ENCODE measurements at places on chromosomes 3 and 15. TPM values are rescaled to one million over a fixed set of nuclear protein-coding genes. Genes with fewer than 3 reads are reported as not detected.
A peak's percentile ranks its signal among the peaks of the same experiment; 100 is the strongest.

GRCh38 chr3:117120014-117120413 lies 410.4 kb downstream of the TUSC7 start:
- DNase-seq, result no peak

DNA sequence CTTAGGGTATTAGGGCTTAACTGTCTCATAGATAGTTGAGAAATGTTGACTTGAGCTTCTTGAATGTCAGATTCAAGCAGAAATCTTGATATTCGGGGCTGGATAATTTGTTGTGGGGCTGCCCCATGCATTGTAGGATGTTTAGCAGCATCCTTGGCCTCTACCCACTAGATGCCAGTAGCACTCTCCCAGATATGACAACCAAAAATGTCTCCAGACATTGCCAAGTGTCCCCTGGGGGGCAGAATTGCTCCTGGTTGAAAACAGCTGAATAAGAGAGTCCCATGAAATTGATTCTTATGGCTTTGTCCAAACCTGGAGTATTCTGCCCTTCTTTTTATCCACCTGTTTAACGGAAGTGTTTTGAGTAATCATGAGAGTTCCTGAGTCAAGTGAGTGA lies 15.9 kb upstream of the LCMT2 start:
- no peak for DNase-seq

DNA sequence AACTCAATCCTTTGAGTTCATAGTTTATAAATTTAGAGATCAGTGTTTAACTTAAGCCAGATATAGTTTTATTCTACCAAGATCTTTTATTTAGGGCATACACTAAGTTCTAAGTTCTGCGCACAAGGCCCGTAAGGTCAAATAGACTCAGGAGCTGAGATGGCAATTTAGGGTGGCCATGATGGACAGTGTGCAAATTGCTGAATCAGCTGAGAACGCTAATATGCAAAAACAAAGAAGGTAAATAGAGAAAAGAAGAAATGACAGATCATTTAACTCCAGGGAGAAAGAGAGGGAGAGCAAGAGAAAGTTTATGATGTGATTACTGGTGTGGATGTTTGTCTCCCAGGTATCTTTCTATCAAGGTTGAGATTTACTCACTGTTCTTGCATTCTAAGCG lies 678.5 kb downstream of the OTOL1 start:
- no peak for DNase-seq

DNA sequence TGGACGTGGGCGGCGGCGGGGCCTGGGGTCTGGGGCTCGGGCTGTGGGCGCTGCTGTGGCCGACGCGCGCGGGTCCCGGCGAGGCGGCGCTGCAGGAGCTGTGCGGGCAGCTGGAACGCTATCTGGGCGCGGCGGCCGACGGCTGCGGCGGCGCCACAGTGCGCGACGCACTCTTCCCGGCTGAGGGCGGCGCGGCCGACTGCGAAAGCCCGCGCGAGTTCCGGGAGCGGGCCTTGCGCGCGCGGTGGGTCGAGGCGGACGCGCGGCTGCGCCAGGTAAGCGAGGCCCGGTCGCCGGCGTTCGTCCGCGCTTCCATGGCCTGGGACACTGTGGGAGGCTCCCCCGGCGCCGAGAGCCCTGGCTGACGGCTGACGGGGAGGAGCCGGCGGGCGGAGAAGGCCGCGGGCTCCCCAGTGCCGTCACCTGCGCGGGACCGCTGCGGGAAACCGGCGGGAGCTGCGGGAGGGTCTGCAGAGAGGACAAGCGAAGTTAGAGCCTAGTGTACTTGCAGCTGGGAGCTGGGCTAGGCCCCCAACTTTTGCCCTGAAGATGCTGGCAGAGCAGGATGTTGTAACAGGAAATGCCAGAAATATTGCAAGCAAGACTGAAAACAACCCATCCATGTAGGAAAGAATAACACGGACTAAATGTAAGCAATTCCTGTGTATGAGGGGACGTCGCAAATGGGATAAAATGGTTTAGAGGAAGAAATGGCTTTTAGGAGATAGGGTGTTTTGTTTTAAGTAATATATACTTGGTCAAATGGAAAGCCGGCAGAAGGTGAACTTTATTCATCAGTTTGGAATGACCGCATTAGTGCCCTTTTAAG lies 847 bp downstream of the WHAMM start:
- DNase-seq, result peak; percentile 50

- DNase-seq, result peak; percentile 39
Measured at GRCh38 chr15:55289011-55289745, 435 bp downstream of the RAB27A start.

- DNase-seq, result no peak
Measured at GRCh38 chr3:130345487-130346079, at the start of gene COL6A5. Gene COL6A5, plus strand, starts transcription at chr3:130345672. Its CDS starts 27,967 bp downstream, at chr3:130373639.

DNA sequence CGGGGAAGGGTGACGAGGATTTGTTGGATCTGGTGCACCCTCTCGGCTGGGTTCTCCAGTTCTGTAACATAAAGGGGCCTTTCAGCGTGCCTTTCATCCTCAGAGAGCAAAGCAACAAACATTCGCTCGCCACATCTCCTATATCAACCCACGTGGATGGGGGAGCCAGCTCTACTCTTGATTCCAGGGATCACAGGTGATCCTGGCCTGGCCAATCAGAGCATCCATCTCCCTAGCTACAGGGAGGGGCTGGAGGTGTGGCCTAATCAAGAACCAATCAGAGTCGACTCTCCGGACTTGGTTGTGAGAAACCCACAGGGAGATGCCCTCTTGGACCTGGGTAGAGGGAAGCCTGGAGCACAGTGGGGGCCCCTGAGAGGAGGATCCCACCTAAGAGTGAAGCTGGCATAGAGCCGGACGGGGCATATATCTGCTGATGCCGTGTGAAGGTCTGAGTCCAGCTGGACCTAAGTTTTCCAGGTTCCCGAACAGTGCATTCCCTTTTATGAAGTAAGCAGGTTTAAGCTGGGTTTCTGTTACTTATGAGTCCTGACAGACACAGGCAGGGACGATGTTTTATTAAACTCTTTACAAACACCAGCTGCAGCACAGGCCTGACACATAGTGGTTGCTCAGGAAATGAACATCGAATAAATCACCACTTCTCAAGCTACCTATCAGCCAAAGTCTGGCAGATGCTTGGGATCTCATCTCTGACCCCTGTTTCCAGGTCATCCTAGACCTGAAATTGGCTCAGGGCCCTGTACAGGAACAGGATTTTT lies 50.7 kb upstream of the RAD18 start:
- peak; percentile 28 for DNase-seq

GRCh38 chr15:65405791-65406423 lies 16.8 kb downstream of the IGDCC4 start:
- no peak for DNase-seq

DNA sequence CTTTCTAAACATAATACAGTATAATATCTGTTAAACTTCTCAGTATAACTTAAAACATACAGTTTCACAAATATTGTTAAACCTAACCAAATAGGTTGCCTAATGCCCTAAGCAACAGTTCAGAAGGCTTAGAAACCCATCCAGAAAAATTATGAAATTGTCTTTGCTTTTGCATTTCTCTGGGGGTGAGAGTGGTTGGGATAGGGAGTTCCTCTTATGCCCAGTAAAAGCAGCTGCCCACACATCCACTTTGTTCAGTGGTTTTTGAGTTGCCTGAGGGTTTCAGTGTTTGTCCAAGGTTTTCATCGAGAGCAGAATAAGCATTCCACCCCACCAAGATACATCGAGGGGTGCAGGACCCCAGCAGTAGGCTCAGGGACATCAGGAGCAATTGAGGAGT lies 179.4 kb downstream of the CDIN1 start:
- no peak for DNase-seq

DNA sequence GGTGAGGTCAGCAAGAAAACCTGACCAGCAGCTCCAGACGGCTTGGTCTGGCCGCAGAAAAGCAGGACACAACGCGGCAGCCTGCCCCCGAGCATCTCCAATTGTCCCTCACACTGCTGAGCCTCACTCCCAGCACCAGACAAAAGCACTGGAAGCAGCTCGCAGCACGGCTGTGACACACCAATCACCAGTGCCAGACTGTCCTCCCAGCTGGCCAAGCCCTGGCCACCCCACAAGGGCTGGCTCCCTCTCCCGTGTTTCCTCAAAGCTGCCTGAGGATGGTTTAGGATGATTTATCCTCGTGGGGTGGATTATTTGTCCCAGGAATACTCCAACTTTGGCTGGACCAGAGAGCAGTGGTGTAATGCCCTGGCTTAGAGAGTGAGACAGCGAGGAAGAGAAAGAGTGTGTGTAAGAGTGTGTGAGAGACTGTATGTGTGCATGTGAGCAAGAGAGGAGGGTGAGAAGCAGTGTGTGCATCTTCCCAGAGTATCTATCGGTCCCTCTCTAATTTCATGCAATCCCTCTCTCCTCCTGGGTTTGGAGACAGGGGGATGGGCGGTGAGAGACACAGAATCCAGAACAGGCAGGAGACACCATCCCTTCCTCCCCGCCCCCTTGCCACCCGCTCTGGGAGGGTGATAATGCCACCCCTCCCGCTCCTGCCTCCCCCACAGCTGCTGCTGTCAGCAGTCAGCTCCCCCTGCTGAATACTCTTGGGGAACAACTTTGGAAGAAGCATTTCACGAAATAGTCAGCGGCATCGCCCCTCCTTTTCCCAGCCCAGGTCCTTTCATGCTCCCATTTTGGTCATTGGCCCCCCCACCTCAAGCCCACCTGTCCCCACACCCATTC lies 34.2 kb downstream of the SEMA5B start:
- DNase-seq, result no peak

DNA sequence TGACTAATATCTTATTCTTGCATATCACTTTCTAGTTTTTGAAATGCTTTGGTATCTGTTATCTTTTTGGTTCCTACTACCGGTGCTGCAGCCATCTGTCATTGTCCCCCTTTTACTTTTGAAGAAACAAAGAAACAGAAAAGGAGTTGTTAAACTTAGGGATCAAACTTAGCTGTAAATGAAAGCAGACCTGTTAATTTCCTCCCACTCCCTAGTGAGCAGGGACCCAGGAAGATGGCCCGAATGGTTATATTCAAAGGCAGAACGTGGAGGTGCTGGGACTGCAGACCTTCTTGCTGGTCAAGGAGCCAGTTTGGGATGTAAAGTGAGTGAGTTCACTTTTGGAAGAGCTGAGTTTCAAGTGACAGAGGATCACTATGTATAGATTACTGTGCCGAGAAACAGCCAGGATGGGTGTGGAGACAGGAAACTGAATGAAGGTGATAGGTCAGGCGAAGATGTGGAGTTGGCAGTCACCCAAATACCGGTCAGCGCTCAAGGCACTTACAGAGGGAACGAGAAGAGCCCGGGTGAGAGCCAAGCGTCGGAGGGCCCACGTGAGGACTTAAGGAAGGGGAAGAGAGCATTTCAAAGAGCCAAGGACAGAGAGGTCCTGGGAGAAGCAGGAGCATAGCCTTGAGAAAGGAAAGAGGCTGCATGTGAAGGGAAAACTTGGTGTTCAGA lies 20.1 kb downstream of the KBTBD8 start:
- no peak for DNase-seq

GRCh38 chr15:82663186-82663600 lies 16.0 kb upstream of the CPEB1 start:
- peak; percentile 31 for DNase-seq

DNA sequence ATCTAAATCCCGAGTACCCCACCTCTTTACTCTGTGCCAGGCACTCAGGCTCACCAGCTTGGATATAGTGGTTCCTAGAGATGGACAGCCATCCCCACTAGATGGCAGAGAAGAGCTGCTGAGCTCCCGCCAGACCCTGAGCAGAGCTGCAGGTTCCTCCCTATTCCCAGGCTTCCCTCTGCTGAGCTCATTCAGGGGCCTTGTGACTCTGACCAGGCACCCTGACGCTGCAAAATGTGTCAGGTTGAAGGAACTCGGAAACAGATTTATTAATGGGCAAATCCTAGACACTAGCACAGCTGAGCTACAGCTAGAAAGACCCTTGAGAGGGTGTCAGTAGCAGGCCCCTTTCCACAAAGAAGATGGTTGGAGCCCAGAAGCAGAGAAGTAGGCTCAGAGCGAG lies 38.2 kb upstream of the RHO start:
- peak; percentile 97 for DNase-seq

GRCh38 chr3:72947715-72948490 lies 48.7 kb upstream of the PPP4R2 start:
- no peak for DNase-seq

DNA sequence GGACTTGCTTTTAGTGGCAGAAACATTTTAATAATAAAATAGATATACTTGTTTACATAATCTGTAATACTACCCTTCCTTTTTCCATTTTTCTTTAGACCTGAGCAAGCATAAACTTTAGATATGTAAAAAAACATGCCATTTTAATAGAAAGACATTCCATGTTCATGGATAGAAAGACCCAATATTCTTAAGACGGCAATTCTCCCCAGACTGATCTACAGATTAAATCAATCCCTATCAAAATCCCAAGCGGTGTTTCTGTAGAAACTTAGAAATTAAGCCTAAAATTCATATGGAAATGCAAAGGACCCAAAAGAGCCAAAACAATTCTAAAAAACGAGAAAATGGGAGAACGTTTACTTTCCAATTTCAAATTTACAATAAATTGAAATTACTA lies 11.6 kb downstream of the MRPS25 start:
- DNase-seq, result no peak

DNA sequence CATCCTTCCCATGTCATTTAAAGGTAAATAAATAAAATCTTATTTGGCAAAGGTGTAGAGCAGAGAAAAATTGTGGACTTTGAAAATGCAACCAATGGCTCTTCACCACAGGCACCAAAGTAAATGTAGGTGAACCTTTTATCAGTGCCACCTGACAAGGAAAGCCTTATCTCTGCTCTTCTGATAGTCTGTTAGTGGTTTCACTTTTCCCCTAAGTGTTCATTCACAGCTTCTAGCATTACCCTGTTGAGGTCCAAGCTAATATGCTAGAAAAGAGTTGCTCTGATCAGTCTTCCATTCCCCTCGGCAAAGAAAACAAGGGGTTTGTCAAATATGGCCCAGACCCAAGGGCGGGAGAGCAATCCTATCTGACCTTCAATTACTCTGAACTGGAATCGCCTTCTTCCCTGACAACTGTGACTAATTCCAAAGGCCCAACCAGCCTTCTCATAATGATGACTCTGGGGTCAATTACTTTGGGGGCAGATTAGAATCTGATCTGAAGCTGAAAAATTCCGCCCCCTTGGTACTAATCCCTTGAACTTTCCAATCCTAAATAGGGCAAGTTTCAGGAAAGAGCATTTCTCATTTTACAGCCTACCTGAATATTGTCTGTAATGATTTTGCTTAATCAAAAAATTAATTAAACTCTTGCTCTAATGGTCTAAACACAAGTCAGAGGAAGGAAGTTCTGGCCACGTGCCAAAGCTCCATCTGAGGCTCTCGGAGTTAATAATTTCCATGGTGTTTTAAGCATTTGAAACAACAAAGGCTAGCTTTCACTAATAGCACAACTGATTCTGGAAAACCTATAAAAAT lies 52.4 kb downstream of the SETMAR start:
- no peak for DNase-seq

GRCh38 chr3:46520531-46520930 lies 22.8 kb downstream of the RTP3 start:
- no peak for DNase-seq

RETNLB gene
- not detected for total RNA-seq

TYRO3 gene
- total RNA-seq, result 10.6 TPM

MKRN3 gene
- total RNA-seq, result under 0.01 TPM

CHMP2B gene
- total RNA-seq, result 6.8 TPM

GALNT15 gene
- total RNA-seq, result 14.7 TPM

DTWD1 gene
- 24.4 TPM for total RNA-seq

NR1I2 gene
- total RNA-seq, result not detected

ZPLD1 gene
- under 0.01 TPM for total RNA-seq

NDN gene
- total RNA-seq, result 40.1 TPM

Measured in IMR-90 (cell line).